ENCODE measurements at places on chromosomes 2 and 18.

DNA sequence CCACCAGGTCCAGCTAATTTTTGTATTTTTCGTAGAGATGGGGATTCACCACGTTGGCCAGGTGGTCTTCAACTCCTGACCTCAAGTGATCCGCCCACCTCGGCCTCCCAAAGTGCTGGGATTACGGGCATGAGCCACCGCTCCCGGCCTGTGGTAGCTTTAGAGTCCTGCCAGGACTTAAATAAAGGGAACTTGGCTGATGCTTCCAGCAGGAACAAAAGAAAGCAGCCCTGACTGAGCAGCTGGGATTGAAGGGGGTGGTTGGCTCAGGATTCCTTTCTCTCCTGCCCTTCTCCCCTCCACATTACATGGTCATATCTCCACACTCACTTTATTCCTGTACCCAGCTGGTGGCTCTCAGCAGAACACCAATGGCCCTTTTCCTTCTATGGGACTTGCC is 20.0 kb downstream of the EFHD1 start:
- no peak for DNase-seq

- no peak for DNase-seq
These were observed 39.6 kb upstream of the BOD1L2 start for GRCh38 chr18:57107140-57107832.

DNA sequence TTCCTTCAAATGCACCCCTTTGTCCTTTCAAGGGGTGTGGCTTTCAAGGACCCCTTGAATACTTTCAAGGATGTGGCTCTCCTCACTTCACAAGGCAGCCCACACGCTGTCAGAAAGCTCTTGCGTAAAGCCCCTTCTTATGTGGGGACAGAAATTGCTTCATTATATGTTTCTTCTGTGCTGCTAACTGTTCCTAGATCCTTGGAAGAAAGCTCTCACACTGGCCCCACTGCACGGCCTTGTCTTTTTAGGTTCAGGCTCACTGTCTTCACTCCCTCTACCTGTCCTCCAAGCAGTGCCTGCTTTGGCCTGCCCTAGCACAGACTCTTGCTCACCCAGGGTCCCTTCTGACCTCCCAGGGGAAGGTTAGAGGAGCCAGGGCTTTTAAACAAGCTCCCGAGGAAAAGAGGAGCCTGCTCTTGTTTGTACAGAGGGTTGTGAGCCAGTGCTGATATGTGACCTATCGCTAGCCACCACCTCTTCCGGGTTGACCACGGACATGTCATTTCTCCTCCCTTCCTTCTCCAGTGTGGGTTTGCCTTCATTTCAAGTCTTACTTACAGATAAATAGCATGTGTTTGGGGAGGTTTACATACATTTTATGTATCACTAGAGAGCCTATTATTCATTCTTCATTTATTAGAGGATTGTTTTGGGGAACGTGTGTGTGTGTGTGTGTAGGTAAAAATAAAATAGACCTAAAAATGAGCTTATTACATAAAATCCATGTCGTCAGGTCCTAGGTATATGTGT is 94.7 kb downstream of the RTN4 start:
- DNase-seq = no peak

DNA sequence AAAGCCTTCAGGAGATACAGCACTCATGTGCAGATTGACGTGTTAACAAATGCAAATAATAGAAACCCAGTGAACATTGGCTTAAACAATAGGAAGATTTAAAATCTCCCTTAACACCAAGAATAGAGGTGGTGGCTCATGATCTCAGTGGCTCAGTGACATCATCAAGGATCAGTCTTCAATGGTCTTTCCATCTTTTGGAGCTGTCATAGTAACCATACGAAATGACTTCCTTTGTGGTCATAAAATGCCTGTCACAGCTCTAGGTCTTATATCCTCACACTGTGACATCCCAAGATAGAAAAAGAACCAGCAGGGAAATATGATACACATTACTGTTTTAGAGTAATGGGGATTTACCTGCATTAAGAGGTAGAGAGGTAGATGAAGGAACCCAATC is 59.6 kb upstream of the ACKR3 start:
- DNase-seq = no peak

DNA sequence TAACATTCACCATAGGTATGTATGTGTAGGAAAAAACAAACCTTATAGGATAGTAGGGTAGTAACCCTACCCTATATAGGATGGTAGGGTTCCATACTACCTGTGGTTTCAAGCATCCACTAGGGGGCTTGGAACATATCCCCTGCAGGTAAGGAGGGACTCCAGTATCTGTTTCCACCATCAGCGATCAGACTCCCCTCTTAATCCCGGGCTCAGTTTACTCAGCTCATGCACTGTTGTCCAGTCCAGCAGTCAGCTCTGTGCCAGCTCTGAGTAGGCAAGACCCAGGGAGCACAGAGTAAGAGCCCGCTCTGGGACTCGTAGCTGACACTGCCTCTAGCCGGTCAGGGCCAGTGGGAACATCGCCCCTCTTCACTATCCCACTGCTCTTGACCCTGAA is 61.7 kb downstream of the MEX3C start:
- no peak for DNase-seq

GRCh38 chr2:207334624-207335371 is 169.1 kb upstream of the KLF7 start:
- DNase-seq = no peak

GRCh38 chr18:37019157-37019827 is 190.4 kb downstream of the KIAA1328 start:
- no peak for DNase-seq

DNA sequence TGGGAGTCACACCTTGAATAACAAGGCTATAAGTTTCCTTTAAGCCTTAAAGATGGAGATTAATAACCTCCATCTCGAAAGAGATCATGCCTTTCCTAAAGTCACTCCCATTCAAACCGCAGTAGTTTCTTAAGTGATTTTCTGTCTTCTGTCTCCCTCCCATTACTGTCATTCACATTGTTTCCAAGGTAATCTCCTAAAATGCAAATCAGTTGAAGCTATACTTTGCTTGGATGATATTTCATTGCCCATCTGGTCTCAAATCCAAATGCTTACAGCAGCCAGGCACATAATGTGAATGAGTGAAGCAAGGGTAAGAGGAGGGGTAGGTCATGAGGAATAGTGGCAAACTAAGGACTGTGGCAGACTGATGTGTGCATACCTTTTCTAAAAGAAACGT is 116.4 kb downstream of the CCDC141 start:
- no peak for DNase-seq

DNA sequence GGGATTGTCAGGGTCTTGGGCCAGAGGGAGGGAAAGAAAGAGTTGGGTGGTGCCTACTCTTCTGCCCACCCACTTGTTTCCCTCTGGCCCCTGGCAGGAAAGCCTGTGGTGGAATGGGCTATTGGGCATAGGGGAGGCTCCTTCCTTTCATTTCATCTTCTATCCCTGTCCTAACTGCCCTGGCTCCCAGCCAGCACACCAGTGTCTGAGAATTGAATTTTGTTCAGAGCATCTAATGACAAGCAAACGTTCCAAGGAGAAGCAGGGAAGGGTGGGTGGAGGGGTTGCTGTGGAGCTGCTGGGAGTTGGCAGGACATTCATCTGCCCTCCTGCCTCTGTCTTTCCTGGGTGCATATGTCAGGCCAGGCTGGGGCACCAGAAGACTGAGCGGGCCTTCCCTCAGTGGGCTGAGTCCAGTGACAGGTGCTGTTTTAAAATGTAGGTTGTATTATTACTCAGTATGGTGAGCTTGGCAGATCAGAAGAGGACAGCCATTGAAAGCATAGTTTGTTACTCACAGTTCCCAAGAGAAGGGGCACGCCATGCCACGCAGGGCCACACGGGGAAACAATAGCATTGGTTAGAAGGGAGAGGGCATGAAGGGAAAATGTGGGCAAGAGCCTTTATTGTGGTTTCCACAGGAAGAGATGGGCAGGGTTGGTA is 171.9 kb downstream of the ACOXL start:
- DNase-seq = no peak

- DNase-seq = no peak
These were observed 79.4 kb upstream of the SMAD7 start for GRCh38 chr18:49030138-49030537.

- DNase-seq = no peak
These were observed 6.5 kb upstream of the GPR35 start for GRCh38 chr2:240618776-240619175.

DNA sequence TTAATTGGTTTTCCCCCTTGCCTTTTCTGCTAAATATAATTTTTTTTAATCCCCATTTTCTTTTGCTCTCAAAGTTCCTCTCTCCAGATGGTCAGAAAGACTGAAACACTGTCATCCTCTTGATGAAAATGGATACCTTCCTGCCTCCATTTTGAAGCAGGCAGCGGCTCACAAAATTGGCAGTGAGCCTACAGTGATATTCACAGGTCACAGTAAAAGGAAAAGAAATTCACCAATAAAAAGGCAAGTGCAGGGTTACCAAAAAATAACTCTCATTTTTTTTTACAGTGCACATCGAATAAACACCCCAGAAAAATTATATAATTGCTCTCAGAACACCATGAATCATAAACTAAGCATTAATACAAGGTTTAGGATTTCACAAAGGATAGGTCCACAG is 307.5 kb downstream of the TCF4 start:
- DNase-seq = no peak

- no peak for DNase-seq
These were observed 70.9 kb downstream of the CHRNA1 start for GRCh38 chr2:174693344-174693743.

GRCh38 chr2:33509908-33510585 is 33.6 kb downstream of the RASGRP3 start:
- DNase-seq = no peak

DNA sequence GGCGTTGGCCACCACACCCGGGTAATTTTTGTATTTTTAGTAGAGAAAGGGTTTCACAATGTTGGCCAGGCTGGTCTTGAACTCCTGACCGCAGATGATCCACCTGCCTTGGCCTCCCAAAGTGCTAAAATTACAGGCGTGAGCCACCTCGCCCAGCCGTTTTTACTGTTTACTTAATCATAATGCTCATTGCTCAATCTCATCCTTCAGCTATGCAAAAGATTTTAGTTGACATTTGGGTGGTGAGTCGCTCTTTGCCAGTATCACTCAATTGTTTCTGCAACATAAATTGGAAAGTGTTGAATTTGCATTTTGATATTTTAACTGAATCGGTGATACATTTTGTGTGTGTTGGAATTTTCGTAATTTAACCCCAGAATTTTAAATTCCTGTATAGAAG is 7.8 kb upstream of the ZNF532 start:
- DNase-seq = no peak

DNA sequence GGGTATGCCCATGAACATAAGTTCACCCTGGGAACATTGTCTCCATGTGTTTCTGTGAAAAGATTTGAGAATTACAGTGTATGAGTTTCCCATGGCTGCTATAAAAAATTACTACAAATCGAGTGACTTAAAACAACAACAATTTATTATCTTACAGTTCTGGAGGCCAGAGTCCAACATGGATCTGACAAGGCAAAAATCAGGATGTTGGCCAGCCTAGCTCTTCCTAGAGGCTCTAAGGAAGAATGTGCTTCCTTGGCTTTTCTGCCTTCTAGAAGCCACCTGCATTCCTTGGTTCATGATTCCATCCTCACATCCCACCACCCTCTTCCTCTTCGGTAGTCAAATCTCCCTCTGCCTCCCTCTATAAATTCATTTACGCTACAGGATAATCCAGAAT is 38.6 kb downstream of the FAM124B start:
- no peak for DNase-seq

DNA sequence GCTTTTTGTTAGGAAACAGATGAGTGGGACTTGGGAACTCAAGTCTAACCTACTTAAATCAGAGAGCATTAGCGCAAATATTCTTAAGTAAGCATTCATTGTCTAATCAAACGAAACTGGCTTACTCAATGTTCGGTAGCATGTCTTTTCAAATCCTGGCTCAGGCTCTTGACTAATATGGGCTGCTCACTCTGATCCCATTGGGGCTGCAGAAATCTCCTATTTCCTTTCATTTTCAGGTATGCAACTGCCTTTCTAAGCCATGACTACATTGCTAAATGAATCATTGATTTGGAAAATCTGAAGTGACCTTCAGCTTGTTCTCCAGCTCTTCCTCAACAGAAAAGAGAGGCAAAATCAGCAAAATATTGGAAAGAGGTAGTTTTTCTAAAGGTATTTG is 2084.4 kb upstream of the PIK3C3 start:
- no peak for DNase-seq

DNA sequence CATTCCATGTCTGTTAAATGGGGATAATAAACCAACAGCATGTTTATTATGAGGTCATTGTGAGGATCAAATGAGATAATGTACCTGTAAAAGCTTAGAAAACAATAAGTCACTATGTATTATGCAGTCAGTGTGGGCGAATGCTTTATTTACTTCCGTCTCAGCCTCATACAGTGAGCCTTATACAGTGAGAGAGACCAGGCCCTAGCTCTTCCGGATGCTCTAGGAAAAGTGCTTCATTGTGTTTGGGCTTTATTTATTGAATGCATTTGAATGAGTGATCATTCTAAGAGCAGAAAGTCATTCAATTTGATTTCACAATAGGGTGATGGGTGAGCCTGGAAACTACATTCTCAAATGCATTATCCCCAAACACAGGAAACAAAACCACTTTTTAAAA is 603.9 kb upstream of the FANCL start:
- DNase-seq = no peak

GRCh38 chr18:13791181-13791580 is 32.8 kb upstream of the MC5R start:
- no peak for DNase-seq

DNA sequence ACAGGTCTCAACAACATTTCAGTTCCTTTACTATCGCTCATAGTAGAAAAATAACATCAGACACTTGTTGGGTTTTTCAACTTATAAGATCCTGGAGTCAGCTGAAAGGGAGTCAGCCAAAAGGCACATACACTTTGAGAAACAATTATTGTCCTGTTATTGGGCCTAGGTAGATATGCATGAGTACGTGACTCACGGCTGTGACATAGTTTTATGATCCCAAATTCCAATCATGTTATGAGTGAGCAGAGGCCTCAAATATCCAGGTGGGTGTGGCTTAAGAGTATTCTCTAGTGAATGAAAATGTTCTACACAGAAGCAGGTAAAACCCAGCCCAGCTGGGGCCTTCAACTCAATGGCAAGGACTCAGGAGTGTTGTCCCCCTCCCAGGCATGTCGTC is 27.2 kb downstream of the SERPINB8 start:
- no peak for DNase-seq

DNA sequence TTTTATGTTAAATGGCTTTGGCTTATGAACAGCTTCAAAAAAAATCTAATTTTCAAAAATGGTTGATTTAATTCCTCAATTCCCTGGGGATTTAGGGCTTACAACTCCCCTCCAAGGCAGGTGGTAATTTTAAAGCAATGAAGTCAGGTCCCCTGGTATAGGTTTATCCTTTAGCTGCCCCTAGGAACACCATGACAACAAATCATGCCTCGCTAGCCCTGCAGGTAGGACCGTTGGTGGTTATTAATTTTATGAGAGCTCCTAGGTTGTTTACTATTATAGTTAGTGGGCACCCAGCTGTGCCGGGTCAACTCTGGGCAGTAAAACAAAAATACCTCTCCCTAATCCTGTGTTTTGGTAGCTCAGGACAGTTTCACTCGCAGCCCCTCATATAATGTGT is 26.2 kb upstream of the MBOAT2 start:
- no peak for DNase-seq

DNA sequence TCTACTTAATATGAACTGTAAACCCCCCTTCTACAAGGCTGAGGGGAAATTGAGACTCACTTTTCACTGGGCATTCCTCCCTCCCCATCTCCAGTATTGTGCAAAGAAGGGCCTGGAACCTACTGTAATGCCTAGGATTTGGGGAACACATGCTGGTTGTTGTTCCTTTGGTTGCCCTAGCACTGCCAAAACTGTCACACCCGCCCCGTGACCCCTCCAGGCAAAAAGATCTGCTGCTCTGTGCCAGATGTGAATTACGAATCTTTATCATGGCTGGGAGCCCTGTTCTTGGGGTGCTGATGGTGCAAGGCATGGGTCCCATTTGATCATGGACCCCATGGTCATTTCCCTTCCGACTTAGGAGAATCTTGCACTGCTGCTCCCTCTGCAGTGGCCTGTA is 95.4 kb downstream of the CABLES1 start:
- DNase-seq = no peak
